GM10248 (cell line): ENCODE measurements at places on chromosomes 6 and 20.

DNA sequence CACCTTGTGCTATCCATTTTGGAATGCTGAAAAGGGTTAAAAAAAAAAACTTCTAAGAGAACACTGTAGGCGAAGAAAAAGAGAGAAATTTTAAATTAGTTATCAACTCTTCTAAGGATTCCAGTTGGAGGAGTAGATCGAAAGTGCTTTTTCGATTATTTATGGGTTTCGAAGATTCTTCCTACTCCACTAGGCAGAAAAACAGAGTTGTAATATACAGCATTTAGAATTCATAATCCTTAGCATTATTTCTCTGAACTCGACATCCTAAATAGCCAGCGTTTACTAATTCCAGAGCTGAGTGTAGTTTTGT, 817 bp upstream of the RNF217 start:
- no peak for DNase-seq

DNA sequence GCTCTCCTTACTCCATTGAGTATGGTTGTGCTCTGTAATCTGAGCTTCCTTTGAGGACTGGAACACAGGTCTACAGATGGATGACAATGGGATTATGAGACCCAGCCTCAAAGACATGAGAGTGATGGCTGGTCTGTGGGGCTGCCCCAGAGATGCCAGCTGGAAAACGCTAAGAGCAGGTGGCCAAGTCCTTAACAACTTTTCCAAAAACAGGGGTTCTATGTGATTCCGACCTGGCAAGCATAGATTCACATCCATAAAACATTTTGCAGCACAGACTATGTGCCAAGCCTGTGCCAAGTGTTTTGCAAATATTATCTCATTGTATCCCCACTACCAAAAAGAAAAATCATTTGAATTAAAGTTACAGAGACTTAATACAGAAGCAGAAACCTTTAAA, 270.4 kb downstream of the PTPRT start:
- no peak for DNase-seq

DNA sequence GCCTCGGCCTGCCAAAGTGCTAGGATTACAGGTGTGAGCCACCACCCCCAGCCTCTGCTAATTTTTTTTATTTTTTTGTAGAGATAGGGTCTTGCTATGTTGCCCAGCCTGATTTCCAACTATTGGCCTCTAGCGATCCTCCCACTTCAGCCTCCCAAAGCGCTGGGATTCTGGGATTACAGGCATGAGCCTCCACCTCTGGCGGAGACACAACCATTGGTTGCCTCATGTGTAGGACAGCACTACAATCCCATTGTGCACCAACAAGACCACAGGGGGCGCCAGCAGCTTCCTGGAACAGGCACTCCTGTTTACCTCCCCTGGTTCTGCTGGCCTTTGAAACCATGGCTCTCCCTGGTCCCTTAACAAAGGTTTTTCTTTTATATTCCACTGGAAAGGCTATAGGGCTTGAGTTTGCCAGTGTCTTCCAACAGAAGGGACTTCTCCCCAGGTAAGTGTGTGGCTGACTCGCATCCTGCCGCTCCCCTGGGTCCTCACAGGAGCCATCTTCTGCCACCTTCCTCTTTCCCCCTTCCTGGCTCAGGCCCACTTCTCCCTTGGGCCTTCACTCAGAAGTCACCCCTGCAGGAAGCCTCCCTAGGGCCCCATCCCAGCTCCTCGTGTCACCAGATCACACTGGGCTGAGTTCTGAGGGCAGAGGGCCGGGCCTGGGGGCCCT, 39.2 kb upstream of the TLDC2 start:
- DNase-seq, result peak; percentile 74

DNA sequence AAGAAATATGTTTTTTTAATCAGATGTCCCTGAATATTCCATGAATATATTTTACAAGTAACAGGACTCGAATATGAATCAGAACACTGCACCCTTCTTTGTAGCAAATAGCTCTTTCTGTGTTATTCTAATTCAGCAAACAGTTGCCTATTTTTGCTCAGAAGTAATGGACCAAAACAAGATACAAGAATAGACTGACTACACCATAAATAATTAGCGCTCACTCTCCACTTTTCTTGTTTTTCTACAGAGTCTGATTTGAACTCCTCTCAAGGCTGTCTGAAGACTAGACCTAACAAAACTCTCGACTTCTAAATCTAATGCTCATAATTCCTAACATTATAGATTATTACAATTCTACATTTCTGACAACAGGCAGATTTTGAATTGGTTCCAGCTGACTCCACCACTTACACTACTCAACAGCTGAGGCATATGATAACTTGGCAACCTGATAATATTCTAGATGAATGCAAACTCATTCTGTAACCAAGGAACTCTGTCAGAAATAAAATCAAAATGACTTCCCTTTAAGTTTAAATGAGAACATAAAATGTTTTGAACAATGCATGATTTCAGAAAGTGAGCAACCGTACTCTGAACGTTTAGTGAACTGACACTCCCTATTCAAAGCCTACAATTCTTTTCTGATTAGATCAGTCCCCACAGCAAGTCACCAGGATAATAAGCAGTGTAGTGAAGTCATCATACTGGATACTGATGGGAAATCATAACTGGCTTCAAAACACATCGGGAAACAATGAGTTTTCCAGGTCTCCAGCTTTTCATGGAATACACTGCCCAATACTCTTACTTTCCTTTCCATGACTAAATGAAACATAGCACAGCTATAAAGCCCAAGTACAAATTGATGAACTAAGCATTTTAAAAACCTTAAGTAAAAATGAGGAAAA, 114.2 kb upstream of the BEND6 start:
- no peak for DNase-seq

- no peak for DNase-seq
Measured at GRCh38 chr6:162618448-162619002, 109.0 kb downstream of the PRKN start.

GRCh38 chr20:50848846-50849673, 54.2 kb downstream of the BCAS4 start:
- peak; percentile 58 for DNase-seq

- DNase-seq, result no peak
Measured at GRCh38 chr20:45153147-45153546, 21.6 kb upstream of the PI3 start.

- DNase-seq, result no peak
Measured at GRCh38 chr6:35936681-35937359, 15.9 kb upstream of the SRPK1 start.

DNA sequence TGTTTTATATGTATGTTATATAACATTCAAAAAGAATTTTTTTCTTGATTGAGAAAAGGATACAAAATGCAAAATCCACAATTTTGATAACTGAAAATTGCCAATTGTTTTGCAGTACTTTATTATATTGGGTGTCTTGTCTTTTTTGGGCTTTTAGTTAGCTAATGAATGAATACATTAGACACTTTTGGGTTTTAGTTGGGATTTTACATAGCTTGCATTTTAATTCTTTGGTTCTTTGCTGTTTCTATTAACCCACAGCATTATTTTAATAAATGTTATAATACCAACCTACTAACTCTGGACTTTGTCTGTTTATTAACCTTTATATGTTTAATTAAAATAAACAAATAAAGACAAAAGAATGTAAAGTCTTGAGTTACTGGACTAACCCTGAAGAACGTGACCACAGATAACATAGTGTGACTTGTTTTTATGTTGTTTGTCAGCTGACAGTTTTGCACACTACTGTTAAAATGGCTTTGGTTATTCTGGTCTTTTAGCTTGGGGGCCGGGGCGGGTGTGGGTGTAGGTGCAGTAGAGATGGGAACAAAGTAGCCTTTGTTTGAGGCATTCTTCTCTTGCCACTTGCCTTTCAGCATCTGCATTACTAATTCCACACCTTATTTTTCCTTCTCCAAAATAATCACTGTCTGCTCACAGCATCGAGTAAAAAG, 159.1 kb downstream of the QKI start:
- no peak for DNase-seq

DNA sequence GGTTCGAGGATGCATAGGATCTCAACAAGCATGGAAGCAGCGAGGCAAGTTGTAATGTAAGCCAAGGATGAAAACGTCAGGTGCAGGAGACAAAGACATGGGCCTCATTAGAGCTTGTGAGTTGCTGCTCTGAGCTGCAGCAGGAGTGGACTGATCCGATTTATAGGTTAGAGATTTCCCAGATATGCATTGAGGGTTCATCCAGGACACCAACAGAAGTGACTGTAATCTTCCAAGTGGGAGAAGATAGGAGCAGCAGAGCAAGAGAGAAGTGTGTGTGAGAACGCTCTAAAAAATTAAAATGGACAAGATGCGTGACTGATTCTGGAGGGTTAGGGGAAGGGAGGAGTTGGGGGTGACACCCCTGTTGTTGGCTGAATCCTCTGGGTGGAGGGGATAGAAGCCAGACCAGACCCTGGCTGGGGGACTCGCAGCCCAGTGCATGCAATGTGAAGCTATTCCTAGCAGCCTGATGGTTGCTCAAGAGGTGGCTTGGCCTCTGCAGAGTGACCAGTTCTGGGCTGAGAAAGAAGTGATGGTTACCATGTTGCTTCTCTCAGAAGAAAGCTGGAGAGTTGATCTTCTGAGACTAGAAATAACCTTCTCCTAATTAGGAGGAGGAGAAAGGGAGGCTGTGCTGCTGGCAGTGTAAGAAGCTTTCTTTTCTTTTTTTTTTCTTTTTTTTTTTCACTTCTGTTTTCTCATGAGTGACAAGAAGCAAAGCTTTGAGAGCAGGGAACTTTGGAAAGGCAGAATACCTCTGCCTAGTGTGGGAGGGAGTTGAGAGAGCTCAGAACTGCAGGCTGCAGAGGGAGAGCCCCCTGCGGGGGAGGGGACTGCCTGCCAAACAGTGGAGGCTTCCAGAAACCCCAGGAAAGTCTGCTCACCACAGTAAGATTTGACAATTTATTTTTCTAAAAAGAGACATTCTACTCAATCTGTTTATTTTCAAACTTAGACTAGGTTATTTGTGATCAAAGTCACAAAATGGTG, 116.9 kb downstream of the SLX4IP start:
- DNase-seq, result peak; percentile 61

GRCh38 chr6:80144753-80145315, 38.4 kb downstream of the BCKDHB start:
- no peak for DNase-seq

DNA sequence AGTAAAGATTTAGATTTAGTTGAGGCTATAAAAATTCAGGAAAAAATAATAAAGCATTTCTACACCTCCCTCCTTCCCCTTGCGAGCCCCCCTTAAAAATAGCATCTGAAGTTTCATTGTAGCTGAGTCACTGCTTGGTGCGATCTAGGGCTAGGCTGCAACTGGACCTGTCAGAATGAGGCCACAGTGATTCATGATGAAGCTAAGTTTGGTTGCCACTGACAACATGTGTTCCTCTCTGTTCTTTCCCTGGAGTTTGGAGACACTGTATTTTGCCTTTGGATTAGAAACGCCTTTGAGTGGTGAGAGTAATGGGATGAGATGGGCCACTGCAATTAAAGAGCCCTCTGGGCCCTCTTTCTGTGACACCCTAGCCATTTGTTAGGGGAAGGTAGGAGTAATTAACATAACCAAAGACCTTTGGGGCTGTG, 334.1 kb downstream of the NRN1 start:
- DNase-seq, result no peak

DNA sequence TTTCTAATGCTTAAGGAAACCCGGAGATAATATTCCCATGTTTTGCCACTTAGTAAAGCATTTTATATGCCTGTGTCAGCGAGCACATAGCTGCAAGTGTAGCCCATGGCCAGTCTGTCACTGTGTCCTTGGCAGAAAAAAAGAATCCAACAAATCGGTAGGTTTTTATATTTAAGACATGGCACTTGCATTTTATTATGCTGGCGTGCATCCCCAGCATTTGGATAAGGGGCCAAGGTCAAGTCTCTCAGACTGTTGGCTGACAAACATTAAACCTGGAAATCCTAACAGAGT, 1.2 kb upstream of the ZNF184 start:
- no peak for DNase-seq

GRCh38 chr6:161369339-161369738, 95.5 kb upstream of the AGPAT4 start:
- no peak for DNase-seq

- DNase-seq, result no peak
Measured at GRCh38 chr20:1616858-1617434, 2.9 kb downstream of the SIRPB1 start.

DNA sequence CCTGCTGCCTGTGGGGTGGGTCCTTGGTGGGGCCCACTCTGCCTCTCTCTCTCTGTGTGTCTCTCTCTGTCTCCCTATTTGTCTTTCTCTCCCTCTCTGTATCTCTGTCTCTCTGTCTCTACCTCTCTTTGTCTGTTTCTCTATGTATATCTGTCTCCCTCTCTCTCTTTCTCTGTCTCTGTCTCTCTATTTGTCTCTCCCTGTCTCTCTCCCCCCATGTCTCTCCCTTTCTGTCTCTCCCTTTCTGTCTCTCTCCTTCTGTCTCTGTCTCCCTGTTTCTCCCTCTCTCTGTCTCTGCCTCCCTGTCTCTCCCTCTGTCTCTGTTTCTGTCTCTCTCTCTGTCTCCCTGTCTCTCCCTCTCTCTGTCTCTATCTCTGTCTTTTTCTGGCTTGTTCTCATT, 353.2 kb downstream of the CDH4 start:
- no peak for DNase-seq

DNA sequence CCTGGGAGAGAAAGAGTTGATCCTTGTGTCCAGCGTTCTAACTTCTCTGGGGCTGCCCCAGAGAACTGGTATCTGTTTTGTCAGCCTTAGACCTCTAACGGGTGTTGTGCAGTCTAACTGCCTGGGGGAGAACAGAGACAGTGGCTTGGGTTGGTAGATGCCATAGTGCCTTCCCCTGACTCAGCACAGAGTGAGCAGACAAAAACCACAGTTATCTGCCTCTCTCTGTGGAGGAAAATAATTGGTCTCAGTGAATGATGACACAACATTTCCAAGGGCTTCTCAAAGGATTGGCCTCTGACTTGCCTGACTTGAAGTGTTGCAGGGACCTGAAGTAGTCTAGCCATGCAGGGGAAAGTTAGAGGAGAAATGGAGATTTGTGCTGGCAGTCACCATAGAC, 226.2 kb upstream of the MAN1A1 start:
- DNase-seq, result no peak

DNA sequence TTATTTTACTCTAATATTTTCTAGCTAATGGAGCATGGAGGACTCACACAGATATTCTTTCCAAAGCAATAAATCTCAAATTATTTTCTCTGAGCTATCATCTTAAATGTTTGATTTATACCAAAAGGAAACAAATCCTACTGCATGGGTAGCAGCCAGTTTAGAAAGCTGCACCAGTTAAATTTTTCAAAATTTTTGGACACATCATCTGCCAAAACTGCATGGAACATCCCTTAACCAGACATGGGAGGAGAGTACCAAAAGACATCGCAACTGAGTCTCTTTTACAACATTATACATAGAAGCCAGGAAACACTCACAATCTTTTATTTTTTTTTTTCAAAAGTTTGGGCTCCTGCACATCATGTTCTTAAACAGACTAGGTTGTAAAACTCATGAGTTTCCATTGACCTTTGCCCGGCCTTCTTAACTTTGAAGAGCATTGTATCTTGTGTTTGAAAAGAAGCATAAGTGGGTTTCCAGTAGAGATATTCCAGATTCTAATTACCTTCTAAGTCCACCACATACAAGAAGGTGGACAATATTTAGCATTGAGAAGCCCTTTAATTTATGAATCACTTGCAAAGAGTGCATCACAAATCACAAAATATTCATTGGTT, 87.7 kb upstream of the HMGCLL1 start:
- DNase-seq, result no peak
